ENCODE measurements at places on chromosomes 11 and 22.

GRCh38 chr11:113475160-113475761 is at the start of gene DRD2:
TSS of gene DRD2 (minus strand) at chr11:113475398. CDS start at chr11:113424651, 50,747 bp downstream.
- no peak for DNase-seq

DNA sequence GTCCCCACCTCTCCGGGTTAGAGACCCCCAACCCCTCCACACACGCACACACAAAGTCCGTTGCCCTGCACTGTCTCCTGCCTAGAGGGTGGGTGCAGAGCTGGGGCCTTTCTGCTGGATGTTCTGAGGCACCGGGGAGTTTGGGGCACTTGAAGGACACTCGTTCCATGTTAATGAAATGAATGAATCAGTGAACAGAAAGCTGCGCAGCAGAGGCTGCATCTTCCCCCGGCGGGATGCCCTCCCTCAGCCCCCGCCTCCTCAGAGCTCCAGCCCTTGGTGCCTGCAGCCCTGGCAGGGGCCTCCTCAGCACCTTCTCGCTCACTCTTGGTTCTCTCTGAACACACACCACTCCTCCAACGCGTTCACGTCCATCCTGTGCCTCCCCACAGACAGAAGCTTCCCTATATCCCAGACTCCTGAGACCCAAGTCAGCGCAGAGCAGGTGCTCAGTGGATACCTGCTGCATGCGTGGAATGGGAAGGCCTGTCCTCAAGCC is 611.9 kb downstream of the TBC1D22A start:
- no peak for DNase-seq

GRCh38 chr11:103649401-103649895 is 387.0 kb upstream of the DDI1 start:
- DNase-seq, result no peak

GRCh38 chr11:17036666-17037658 is 22.7 kb upstream of the PLEKHA7 start:
- peak; percentile 41 for DNase-seq

GRCh38 chr22:21707677-21708076 is 27.9 kb downstream of the YPEL1 start:
- no peak for DNase-seq

DNA sequence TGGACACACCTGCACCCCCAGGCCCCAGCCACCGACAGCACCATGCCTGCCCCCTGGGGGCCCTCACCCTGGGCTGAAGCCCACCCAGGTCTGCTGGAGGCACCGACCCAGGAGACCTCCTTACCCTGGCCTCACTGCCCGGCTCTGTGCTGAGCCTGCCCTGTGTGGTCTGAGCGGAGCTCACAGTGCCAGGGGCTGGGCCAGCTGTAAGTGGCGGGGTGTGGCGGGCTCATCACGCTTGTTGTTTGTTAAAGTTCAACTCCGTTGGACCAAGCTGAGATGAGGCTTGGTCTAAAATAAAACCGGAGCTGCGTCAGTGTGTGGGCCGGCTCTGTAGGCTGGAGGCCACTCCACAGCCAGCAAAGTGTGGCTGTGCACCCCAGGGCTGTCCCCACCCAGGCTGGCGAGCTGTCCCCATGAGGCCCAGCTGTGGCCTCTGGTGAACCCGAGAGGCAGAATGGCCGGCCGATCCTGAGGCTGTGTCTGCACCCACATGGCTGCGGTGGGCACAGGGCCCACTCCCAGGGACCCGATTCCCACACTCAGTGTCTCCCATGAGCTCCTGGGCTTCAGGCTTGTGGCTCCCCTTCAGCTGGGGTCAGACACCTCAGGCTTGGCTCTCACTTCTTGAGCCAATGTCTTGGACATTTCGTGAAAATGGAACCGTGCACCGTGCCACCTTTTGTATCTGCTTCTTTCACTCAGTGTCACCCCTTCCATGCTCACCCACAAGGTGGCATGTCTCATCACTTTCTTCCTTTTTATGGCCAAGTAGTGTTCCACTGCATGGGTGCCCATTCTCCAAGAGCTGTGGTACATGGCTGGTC is 137.9 kb downstream of the CTTN start:
- DNase-seq, result no peak

DNA sequence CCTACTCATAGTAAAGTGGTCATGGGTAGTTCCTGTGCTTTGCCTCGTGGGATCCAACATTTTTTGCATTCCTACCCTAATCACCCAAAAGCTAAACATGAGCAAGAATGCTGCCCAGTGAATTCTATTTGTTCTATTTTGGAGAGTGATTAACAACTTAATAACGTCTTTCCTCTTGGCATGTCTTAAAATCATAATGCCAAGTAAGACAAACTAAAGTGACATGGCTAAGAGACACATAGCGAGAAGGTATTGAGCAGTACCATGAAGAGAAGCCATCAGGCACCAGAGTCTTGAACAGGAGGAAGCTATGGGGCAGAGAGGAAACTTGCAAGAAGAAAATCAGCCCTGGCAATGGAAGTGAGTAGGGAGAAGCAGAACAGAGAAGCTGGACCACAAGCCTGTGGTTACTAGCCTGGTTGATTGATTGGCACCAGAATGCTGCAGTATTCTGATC is 32.0 kb downstream of the EXPH5 start:
- no peak for DNase-seq

DNA sequence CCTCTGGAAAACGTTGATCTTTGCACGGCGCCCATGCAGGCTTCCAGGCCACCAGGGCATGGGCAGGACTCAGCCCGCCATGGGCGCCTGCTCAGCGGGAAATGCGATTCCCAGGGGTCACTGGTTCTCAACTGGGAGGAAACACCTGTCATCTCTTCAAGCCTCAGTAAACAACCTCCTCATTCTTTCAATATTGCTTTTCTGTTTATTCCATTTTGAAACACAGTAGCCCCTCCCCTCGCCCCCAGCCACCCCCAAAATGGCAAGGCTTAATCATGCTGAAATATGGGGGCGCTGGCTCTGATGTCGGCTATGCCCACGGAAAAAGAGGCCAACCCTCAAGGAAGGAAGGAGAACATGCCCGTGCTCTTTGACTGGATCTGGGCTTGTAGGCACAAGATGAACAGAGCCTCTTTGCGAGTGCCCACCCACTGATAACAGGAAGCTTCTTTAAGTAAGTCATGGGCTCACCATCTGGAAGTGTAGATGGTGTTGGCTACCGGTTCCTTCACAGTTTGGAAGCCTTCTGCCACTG is 594 bp upstream of the POU2AF1 start:
- no peak for DNase-seq

DNA sequence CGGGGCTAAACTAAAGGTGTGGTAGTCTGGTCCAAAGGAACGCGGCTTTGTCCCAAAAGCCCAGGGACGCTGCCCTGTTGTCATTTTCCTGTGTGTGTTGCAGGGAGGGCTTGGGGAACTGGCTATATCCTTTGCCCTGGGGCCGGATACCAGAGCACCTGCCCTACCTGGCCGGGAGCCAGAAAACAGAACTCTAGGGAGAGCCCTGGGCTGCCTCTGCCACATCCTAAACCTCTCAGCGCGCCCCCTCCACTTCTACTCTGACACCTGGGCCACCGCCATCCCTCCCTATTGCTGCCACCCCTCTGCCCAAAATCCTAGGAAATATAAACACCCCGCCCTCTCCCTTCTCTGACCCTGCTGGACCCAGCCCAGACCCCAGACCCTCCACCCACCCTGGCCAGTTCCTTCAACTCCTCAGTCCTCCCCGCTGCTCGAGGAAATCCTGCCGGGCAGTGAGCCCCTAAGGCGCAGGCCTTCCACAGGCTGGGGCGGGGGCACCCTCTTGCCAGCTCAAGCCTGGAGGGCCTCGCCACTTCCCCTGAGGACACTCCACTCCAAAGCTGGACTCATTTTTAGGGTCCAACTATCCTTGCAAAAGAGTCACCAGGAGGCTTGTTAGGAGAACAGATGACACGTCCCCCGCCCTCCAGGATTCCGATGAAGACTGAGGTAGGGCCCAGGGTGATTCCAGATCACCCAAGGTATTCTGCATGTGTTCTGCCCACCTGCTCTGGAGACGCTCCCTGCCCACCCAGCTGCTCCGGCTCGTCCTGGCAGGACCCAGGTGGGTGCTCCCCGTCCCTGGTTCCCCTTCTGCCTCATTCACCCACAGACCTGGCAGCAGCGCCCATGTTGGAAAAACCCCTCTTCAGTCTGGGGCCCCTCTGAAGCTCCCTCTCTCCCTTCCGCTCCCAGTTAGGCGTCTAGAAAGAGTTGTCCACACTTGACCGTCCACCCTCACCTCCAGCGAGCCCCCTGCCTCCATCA is 12.2 kb downstream of the KCTD17 start:
- DNase-seq, result no peak

- DNase-seq, result no peak
Observed at GRCh38 chr11:16924462-16924825, 89.8 kb downstream of the PLEKHA7 start.

DNA sequence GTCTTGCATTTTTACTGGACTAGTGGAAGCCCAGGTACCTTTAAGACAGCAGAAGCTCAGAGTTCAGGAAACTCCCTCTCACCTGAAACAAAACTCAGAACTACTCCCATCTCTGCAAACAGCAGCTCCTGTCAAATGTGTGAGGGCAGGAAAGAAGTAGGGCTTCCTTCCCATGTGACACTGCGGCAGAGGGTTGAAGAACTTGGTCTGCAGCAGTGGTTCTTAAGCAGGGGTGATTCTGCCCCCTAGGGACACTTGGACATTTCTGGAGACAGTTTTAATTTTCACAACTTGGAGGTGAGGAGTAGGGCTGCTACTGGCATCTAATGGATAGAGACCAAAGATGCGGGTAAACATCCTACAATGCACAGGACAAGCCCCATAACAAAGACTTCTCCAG is 63.4 kb downstream of the RCN1 start:
- DNase-seq, result peak; percentile 33

DNA sequence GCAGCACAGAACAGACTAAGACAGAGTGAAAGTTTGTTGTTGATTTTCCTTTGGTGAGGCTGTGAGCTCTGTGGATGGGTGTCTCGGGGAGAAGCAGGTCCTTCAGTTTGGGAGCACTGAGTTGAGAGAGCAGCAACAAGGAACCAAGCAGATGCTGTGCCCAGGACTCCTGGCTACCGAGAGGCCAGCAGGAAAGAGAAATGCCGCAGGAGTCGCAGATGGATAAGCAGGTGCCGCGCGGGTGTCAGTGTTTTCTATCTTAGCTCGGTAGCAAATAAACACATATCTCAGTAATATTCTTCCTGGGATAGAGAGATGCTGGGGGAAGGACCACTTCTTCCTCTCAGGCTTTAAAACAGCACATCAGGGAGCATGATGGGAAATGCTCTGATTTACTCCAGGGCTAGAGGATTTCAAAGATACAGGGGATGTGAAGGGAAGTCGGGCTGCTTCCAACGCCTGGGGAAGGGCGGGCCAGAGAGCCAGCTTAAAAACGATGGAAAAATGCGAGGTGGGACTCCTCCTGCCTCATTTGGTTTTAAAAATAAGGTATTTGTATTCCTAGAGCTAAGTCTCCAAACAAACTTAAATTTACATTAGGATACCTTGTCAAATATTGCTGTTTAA is 470.7 kb upstream of the B3GAT1 start:
- no peak for DNase-seq

GRCh38 chr11:19432370-19433061 is 191.8 kb upstream of the E2F8 start:
- DNase-seq, result no peak

DNA sequence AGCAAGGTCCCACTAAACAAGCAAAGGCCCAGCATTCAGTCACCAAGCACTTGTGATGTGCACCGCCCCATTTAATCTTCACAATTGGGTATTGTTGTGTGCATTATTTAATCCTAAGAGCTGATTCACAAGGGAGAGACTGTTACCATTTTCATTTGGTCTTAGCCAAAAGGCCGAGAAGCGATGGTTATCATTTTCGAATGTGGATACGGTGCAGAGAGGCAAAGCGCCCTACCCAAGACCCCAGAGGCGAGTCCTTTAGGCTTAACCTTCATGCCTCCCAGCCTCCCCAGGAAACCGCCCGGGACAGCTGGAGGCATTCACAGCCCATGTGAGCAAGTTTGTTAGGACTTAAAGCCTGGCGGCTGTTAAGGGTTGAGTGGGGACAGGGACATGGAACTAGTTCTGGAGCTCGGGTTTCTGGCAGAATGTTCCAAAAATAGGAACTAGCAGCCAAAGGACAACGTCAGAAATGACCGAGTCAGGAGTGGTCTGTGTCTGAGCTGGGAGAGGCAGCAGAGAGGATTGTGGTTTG is 13.0 kb upstream of the UPK3A start:
- peak; percentile 71 for DNase-seq

- DNase-seq, result no peak
Observed at GRCh38 chr11:111549196-111549868, 8.8 kb downstream of the LAYN start.

- DNase-seq, result no peak
Observed at GRCh38 chr11:130645164-130645842, 196.9 kb downstream of the ADAMTS15 start.

GRCh38 chr22:21981874-21982273 is 713 bp downstream of the TOP3B start:
- no peak for DNase-seq

All from SK-MEL-5 (cell line).